Adipocyte (in vitro differentiated cells): ENCODE measurements at places on chromosomes 2 and 18.

GRCh38 chr2:203626952-203627681 is 79.3 kb upstream of the CD28 start:
- peak; percentile 90 for DNase-seq

GRCh38 chr18:55982992-55983391 is 395.0 kb upstream of the TCF4 start:
- DNase-seq: peak; percentile 24

DNA sequence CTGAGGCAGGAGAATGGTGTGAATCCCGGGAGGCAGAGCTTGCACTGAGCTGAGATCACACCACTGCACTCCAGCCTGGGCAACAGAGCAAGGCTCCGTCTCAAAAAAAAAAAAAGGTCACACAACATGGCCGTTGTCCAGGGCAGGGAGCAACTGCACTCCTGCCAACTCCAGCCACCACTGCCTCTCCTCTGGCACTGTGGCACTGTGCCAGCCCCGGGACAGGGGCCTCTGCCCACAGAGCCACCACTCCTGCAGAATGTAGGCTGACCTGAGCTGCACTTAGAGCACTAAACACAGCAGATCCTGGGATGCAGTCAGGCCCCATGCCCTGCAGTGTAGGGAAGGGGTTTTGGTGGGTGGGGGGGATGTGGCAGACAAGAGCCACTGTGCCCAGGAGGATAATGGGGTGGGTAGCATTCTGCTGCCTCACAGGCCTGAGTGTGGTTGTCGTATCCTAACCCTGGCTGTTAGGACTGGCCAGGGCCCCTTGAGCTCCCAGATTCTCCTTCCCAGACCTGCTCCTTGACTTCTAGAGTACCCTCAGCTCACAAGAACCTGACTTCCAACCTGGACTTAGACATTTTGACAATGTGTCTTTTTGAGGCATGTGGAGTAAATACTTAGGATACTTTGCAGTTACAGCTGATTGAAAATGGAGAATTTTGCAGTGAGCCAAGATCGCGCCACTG is 69.4 kb upstream of the SH3RF3 start:
- DNase-seq: no peak

DNA sequence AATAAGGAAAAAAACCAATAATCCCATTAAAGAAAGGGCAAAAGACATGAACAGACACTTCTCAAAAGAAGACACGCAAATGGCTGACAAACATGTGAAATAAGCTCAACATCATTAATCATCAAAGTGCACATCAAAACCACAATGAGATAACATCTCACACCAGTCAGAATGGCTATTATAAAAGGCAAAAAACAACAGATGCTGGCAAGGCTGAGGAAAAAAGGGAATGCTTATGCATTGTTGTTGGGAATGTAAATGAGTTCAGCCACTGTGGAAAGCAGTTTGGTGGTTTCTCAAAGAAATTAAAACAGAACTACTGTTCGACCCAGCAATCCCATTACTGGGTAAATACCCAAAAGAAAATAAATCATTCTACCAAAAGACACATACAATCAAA is 285.6 kb downstream of the NR4A2 start:
- no peak for DNase-seq

DNA sequence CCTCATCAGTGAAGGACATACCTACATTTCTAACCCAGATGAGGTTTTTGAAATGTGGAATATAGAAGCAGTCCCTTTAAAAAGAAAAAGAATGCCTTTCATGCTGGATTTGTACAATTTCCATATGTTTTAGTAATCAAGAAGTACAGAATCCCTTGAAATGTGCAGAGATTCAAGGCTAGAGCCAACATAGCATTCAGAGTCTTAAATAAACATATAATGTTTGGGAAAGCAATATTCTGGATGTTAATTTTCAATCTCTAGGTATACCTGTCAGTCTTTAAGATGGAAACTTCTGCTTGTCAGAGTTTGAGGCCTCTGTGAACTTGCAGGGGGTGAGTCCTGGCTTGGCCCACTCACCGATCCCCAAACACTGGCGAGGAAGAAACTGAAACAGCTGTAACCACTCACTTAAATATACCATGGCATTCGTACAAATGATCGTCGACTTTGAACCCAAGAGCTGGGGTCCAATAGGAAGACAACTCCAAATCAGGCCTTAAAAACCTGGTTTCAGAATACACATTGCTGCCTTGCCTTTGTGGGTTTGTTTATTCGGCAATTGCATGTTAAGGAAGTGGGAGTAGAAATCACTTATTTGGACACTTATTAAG is 132.8 kb upstream of the NCK2 start:
- no peak for DNase-seq

- no peak for DNase-seq
Measured at GRCh38 chr2:26875808-26876207, 27.9 kb downstream of the DPYSL5 start.

DNA sequence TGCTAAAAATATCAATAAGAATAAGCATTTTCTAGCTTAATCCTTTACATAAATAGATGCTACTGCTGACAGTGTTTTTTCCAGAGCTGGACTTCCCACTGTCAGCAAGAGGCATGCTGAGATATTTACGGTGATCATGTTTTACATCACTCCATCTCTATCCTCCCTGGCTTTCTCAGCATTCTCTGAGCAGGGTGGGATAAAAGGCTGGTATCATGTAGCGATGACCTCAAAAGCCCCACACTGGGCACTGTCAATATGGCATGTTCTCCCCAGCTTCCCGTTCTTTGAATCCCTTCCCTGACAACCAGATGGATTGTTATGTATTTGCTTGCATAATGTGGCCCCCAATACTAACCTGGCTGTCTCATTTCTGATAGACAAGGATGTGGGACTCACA is 83.2 kb upstream of the EPHA4 start:
- DNase-seq: no peak

DNA sequence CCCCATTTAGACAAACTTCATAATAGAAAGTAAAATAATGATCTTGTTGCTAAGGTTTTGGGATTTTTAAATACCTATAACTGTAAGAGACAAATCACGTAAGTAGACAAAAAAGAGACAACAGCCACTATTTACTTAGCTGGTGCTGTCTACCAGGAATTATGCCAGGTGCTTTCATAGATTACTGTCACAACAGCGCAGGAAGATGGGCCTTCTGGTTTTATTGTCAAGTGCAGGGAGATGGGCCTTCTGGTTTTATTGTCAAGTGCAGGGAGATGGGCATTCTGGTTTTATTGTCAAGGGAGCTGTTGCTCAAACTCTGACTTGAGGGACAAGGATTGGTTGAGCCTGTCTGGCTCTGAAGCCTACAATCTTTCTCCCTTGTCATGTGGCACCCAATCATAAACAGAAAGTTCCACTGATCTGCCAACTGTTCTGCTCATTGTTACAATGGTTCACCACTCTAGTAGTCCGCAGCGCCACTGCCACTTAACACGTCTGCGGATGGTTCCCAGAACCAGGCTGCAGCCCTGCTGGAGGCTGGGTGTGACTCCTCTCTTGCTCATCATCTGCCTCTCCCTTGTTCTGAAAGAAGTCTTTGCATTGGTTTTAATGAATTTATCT is 95.0 kb downstream of the RNF144A start:
- DNase-seq: peak; percentile 43

DNA sequence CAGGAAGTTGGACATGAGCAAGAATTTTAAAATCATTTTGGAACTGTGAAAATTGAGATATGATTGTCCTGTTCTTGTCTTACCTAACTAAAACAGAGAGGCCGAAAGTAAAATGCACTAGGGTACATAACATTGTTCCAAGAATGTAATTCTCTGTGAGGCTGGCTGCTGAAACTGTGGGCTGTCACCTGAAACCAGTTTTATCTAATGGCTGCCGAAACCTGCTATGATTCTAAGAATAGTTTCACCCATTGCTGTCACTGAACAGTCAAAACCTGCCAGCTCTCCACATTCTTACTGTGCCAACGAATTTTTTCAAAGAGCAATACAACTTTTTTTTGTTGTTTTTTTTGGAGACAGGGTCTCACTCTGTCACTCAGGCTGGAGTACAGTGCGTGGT is 119.3 kb upstream of the ZSWIM2 start:
- DNase-seq: no peak

GRCh38 chr2:124804014-124804940 is 779.2 kb downstream of the CNTNAP5 start:
- DNase-seq: peak; percentile 19

GRCh38 chr18:6239716-6240115 is 175.0 kb downstream of the L3MBTL4 start:
- no peak for DNase-seq

DNA sequence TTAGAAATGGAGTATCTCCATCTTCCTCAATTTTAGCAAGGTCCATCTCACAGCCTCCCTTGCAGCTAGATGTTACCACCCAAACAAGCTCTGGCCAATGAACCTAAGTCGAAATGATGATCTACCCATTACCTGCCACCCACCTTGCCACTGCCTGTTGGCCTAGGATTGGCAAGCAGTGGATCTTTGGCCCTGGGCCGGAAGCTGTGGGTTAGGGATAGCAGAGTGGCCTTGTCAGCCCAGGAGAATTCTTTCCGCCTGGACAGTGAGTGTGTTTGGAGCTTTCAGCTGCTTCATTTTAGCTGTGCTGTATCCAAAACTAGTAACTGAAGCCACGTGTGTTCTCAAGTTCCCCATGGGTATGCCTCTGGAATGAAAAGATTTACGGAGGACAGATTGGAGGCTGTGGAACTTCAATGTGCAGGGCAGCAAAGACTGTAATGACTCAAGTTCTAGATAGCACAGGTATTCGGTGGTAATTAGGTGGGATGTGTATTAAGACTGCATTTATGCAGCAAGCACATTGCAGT is 7.7 kb upstream of the PARD6G start:
- no peak for DNase-seq

DNA sequence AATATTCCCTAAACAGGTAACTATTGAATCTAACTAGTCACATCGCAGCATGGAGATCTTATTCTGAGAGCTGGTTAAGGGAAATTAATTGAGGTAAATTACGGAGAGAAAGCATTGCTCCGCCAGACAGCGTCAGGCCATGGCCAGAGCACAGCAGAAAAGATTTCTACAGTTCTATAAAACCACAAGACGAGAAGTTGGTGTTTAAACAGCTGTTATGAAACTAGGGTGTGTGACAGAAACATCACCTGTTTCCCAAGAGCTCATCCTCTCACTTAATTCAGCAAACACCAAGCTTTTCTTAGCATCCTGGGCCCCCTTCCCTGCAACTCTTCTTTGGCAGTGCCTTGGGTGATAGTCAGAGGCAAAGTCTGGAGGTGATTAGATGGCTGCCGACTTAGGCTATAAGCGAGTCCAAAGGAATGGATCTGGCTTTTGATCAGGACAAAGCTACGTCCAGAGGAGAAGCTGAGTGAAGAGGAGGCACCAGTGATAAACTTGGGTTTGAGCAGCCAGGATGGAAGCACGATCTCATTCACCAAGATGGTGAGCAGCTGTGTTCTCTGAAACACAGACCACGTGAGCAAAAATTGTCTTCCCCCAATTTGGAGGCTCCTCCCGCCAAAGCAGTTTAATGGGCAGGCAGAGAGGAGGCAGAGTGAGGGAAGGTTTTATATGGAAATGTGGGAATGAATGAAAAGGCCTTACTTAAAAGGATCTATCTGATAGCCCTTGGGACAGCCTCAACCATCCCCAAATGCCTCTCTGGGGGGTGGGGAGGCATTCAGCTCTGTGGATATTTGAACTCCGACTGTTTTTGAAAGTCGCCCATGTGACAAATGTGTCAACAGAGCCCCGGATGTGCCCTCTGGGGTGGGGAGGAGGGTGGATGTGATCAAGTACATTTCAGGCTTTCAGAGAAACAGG is 57.8 kb downstream of the PKDCC start:
- no peak for DNase-seq

DNA sequence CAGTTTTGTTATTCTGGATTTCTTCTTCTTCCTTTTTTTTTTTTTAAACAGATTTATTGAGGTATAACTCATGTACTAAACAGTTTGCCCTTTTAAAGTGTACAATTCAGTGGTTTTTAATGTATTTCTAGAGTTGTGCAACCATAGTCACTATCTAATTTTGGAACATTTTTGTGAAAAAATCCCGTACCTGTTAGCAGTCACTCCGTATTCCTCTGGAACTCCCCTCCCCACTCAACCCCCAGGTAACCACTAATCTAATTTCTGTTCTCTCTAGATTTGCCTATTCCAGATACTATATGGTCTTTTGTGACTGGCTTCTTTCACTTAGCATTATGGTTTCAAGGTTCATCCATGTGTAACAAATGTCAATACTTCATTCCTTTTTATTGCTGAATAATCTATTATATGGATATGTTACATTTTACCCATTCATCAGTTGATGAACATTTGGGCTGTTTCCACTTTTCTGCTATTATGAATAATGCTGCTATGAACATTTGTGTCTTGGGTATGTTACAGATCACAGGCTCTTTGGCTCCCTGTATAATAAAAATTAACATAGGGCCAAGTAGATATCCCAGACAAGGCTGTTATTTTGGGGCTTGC is 21.9 kb downstream of the EHBP1 start:
- DNase-seq: no peak

DNA sequence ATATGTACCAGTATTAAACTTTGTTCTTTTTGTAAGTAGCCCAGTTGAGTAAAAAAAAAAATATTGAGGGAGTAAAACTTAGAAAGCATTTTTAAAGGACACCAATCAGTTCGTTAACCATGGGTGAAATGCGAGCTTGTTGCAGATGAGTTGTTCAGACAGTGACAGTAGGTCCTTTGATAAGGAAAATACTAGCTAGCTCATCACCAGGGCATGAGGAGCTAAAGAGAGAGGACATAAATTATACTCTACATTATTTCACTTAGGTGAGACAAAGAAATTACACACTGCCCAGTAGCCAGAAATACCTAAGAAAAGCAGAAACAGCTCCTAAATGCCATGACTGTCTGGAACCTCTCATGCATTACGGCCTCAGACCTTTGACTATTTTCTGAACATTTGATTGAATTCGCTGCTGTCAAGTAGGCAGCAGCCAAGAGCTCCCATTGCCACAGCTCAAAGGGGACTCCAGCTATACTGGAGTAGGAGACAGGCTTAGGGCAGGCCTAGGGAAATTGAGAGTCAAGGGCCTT is 2.6 kb upstream of the HNRNPLL start:
- no peak for DNase-seq

DNA sequence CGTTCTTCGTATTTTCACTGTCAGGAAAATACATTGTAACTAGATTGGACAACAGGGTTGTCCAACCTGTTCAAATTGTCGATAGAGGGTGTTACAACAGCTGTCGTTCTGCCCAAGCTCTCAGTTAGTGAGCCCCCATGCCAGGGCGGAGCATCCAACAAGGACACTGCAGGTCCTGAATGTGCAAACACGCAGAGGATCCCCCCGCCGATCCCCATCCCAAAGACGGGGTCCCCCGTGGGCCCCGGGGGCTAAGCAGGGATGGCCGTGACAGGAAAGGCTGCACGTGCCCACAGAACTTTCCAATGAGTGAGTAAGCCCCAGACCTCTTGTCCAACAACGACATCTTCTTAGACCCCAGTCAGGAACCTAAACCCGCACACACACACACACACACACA is 140.8 kb downstream of the PXDN start:
- DNase-seq: no peak
